Omental fat pad (tissue), 4 donors: ENCODE measurements at places on chromosomes 7 and 10. TPM values are rescaled to one million over a fixed set of nuclear protein-coding genes. Genes with fewer than 3 reads are reported as not detected.

Gene CALHM1
- not detected for total RNA-seq

Gene BAMBI
- total RNA-seq = 20.5 TPM

Gene POMZP3
- total RNA-seq = 6.7 TPM

Gene FZD1
- 19.7 TPM for total RNA-seq

DNA sequence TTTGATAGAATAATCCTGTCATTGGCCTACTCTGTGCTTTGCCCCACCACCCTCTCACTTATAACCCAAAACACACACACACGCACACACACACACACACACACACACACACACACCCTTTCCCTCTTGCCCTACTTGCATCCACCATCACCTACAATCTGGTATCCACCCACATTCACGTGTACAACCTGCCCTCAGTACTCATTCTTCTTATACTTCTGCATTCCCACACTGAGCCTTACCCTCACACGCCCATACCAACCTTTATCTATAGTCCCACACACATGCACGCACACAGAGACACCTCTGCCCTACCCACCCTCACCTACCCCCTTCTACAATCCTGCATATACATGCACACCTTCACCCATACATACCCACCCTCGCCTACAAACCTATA, 10.8 kb upstream of the SRI start:
- no peak for DNase-seq

- no peak for DNase-seq
These were observed 13.8 kb upstream of the HOXA2 start for GRCh38 chr7:27116031-27116961.

DNA sequence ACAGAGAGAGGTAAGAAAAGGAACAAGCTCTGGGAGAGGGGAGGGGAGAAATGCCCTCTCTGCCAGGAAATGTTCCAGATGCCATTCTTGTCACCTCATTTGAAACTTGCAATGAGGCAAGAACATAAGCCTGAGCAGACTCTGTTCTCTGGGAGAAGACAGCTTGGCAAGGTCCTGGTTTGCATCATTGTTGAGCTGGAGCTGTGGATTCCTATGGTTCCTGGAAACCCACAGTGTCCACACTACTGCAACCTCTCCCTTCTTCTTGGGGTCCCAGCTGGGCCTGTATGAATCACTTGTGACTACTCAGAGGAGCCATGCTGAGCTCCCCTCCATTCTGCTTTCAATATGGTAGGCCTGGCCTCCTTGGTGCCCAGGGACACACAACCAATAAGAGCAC, 60.8 kb upstream of the HECTD2 start:
- no peak for DNase-seq

DNA sequence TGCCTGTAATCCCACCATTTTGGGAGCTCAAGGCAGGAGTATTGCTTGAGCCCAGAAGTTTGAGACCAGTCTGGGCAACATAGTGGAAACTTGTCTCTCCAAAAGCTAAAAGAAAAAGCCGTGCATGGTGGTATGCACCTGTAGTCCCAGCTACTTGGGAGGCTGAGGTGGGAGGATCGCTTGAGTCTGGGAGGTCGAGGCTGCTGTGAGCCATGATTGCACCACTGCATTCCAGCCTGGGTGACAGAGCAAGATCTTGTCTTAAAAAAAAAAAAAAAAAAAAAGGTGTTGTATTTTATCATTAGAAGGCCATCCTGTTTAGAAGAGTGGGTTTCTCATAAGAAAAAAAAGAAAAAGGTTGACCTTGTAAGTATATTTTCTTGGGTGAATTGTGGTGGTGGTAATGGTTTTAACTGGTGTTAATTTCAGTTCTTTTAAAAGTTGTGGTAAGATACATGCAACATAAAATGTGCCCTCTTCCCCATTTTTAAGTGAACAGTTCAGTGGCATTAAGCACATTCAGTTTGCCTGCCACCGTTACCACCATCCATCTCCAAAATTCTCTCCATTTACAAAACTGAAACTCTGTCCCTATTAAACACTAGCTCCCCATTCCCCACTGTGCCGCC, 34.7 kb downstream of the GRIFIN start:
- no peak for DNase-seq

- no peak for DNase-seq
These were observed 19.6 kb downstream of the AVPI1 start for GRCh38 chr10:97667463-97667862.

DNA sequence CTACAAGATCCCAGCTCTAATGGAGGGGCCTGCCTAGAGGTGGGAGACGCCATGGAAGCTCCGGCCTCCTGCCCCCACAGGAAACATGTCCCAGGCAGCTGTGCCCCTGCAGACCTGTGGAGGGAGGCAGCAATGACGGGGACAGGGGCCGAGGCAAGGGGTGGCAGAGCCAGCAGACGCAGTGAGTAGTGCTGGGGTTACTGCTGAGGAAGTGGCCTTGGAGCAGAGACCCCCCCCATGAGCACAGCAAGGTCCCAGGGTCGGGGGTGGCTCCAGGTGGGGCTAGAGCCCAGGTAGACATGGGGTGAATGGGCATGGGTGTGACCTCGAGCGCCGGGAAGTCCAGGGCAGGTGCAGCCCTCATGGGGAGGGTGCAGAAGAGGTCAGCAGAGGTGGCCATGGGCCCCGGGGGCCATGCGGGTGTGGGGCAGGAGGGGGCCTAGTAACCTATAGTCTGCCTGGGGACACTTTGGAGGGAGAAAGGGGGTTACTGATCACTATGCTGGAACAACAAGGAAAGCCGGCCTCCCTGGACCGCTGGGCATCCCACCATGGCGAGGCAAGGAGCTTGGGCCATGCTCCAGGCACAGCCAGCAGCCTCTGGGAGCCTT, 45.5 kb downstream of the JAKMIP3 start:
- no peak for DNase-seq

- DNase-seq = no peak
These were observed 1209.8 kb downstream of the REEP3 start for GRCh38 chr10:64731016-64731415.

DNA sequence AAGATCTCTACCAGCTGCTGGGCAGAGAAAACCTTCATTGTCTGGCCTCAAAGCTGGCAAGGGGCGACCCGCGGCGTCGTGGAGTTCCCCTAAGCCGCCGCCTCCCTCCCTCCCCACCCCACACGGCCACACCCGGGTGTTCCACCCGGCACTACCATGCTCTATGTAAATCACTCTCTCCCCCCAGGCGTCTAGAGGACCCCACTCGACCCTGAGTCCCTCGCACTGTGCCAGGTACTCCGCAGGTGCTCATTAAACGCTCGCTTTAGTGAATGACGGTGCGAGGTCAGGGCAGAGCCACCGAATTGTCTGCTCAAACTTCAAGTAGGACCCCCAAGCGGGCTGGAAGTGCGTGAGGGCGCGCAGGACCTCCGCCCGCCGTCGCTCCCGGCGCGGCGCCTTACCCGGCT, 628 bp downstream of the PARP12 start:
- no peak for DNase-seq

DNA sequence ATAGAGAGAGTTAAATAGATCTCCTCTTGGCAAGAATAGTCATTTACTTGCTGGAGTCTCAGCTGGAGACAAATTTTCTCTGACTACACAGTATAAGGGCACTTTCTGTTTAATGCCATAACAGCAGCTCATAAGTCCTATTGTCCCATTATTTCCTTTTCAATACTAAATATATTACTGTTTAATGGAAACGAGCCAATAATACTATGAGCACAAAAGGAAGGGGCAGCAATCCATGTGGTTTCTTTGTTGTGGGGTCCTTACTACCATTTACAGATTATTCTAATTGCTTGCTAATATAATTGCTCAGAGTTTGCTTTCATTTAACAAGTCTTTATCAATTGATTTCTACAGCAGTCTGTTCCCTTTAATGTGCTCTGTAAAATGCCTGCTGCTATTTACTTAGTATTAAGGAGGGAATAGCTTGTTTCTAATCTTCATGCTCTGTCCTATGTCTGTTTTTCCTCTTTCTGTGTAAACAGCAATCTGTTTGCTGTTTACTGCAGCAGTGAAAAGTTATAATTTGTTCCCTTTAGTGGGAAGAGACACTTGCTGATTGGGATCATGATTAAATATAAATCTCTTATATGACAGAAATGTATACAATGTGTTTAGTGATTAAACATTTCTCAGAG, 296.2 kb upstream of the SMIM30 start:
- DNase-seq = no peak

DNA sequence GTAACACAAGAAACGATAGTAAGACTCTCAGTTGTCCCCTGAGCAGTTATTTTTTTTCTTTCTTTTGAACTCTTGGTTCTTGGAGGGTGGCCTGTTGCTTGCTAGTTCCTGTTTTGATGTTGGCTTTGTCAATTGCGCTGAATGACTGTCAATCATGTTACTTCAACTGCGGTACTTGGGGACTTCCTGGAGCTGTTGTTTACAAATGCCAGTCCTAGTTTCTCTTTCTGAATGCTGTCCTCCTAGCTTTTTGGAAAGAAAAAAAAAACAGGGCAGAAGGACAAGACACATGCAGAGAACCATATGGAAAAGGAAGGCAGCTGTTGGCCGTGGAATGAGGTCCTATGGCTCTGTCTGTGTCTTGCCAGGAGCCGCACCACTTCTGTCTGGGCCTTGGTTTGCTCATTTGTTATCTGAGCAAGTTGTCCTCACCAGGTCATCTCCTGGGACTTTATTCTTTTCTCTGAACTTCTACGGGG, 7.0 kb upstream of the PDCD4 start:
- DNase-seq = no peak

- DNase-seq = no peak
These were observed 72.9 kb downstream of the ADK start for GRCh38 chr10:74223755-74224529.
